ENCODE measurements at places on chromosomes 4 and X. TPM values are rescaled to one million over a fixed set of nuclear protein-coding genes. Genes with fewer than 3 reads are reported as not detected.

DNA sequence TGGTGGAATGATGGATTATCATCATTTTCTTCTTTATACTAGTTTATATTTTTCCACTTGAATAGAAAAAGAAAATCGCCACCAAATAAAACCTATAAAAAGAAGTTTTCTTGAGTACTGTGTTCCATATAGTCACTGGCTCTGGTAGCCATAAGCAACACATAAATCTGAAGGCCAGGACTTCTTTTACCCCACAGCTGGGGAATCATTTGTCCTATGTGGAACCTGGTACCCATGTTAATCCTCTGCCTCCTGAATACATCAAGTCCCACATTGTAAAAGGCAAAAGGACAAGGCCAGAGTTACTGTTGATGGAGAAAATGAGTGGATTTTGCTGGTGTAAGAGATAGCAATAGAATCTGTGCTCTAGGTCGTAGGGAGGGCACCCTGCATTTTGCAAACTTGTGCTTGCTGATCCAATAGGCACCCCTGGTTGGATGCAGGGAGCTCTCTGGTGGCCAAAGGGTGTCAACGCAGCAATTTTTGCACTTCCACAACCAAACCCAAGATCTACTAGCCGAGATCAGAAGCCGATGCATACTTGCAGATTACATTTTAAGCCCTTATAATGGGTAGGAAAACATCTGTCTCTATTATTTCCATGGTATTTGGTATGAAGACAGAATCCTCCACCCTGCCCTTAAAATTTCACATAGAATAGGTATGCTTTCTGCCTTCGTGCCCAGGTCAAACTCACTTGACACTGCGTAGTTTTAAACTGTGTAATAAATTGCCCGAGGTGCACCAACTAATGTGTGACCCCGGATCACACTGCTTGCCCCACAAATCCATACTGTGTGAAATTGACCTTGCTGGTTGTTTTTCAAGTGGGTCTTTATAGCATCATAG is 146.2 kb upstream of the SCML1 start:
- peak; percentile 49 for DNase-seq

The MAGEB1 gene
- total RNA-seq = not detected

GRCh38 chr4:82780752-82781231 is 17.8 kb downstream of the SCD5 start:
- DNase-seq = peak; percentile 54

DNA sequence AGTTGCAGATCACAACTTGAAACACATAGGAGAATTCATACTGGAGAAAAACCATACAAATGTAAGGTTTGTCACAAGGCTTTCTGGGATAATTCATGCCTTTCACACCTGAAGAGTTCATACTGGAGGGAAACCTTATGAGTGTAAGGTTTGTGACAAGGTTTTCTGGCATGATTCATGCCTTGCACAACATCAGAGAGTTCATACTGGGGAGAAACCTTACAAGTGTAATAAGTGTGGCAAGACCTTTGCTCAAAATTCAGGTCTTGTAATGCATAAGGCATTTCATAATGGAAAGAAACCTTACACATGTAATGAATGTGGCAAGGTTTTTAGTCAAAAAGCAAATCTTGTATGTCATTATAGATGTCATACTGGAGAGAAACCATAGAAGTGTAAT is 58.8 kb upstream of the ENPEP start:
- DNase-seq = no peak

The GAK gene
- total RNA-seq = 72.1 TPM

The NALF2 gene
- total RNA-seq = 0.33 TPM

The CENPU gene
- total RNA-seq = 1.6 TPM

The PPP2R3B gene
- total RNA-seq = 9.3 TPM

The CCDC120 gene
- 4.7 TPM for total RNA-seq

The CT47C1 gene
- total RNA-seq = not detected

The NSUN7 gene
- 0.40 TPM for total RNA-seq

DNA sequence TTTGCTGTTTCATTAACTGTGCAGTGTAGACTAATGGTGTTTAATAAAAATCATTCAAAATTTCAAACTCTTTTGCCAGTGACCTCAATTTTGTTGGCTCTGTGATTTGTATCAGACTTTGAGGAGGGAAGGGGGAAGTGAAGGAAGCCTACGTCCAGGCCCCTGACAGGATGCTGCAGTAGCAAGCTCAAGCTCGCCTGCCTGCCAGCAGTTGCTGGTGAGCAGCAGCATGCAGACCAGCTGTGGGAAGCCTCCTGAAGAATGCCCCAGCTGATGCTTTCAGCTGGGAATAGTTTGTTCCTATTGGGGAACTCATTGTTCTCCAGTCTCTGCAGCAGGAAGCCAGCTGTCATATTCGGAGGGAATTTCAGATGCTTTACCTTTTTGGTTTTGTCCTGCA is 495.2 kb downstream of the AFF2 start:
- DNase-seq = no peak

GRCh38 chr4:99473131-99473530 is 37.7 kb upstream of the C4orf17 start:
- no peak for DNase-seq

GRCh38 chr4:176261481-176261880 is 7.5 kb downstream of the ASB5 start:
- no peak for DNase-seq

The AR gene
- total RNA-seq = 74.4 TPM

GRCh38 chr4:2830632-2831610 is 12.7 kb upstream of the ADD1 start:
- peak; percentile 43 for DNase-seq

DNA sequence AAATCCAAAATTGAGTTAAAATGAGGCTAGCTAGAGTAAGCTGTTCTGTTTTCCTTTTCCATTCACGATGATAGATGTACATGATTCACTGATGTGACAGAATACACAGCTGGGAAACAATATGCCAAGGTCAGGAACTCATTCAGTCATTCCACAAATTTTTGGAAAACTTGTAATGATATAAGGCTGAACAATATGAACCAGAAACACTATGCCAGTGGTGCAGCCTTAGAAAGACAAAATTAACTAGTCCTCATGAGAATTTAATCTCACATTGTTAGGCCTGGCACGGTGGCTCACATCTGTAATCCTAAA is 50.0 kb upstream of the NDST3 start:
- no peak for DNase-seq

The TMEM31 gene
- not detected for total RNA-seq

The BEND4 gene
- total RNA-seq = 0.18 TPM

The AFAP1 gene
- total RNA-seq = 1.3 TPM

GRCh38 chrX:141258080-141258479 is 15.8 kb upstream of the SPANXC start:
- no peak for DNase-seq

- no peak for DNase-seq
Observed at GRCh38 chr4:183967266-183967665, 62.2 kb downstream of the STOX2 start.

The AMTN gene
- total RNA-seq = not detected

- DNase-seq = no peak
Observed at GRCh38 chr4:133275246-133275645, 126.2 kb downstream of the PCDH10 start.

GRCh38 chrX:124736553-124737270 is 390.3 kb downstream of the SH2D1A start:
- DNase-seq = no peak

The PAGE2B gene
- total RNA-seq = not detected

- peak; percentile 53 for DNase-seq
Observed at GRCh38 chr4:56505269-56506130, at the start of gene ARL9. Gene ARL9, plus strand, starts transcription at chr4:56505791. Its CDS starts 72 bp downstream, at chr4:56505863.

GRCh38 chr4:1559896-1560650 is 124.0 kb downstream of the FAM53A start:
- no peak for DNase-seq

The PGK1 gene
- 158 TPM for total RNA-seq

GRCh38 chrX:40097141-40097503 is 636 bp downstream of the BCOR start:
- no peak for DNase-seq

GRCh38 chr4:2400841-2401609 is 17.4 kb downstream of the ZFYVE28 start:
- no peak for DNase-seq

GRCh38 chrX:40471965-40472648 is 108.7 kb upstream of the ATP6AP2 start:
- DNase-seq = no peak

DNA sequence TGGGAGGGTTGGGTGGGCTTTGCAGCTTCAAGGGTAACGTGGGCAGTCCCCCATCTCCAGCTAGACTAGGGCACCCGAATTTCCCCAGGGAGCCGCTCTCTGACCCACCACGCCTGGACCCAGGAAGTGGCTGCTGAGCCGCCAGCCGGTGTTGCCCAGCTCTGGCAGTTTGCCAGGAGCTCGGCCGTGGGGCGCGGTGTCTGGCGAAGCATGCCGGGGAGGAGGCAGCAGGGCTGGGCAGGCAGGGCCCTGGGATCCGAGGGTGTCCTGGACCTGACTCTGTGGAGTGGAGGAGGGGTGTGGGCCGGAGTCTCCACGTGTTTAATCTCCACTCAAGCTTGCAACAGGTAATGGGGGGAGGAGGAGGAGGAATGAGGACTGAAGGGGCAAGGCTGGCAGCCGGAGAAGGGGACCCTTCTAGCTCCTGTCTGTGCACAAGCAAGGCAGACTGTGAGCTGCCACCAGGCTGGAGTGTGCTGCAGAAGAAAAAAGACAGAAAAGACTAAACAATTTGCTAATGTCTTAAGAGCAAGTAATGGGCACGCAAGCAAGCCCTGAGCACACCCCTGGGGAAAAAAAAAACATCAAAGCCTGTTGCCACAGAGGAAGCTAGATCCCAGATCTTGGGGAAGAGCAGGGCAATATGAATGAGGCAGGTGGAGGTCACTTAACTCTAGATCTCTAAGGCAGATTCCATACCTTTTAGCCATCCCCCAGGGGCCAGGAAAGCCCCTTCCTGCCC is 2.4 kb downstream of the LONRF3 start:
- peak; percentile 69 for DNase-seq

GRCh38 chr4:165368114-165368513 is 10.7 kb upstream of the CPE start:
- no peak for DNase-seq

The PHOX2B gene
- not detected for total RNA-seq

DNA sequence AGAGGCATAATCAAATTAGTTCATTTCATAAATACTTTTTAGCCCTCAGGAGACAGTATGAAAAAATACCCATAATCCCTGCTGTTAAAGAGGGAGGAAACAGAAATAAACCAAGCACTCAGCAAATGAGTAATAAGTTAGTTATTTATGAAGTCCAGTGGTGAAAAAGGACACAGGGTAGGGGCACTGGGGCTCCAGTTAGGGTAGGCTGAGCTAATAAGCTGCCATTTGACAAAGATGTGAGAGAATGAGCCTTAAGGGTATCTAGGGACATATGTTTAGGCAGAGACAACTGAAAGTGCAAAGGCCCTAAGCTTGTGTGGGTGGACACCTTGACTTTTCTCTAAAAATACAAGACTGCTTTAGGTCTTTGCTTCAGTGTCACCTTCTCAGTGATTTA is 94.4 kb downstream of the IL15 start:
- DNase-seq = no peak

The DOK7 gene
- 0.83 TPM for total RNA-seq

The TBC1D1 gene
- 28.0 TPM for total RNA-seq

DNA sequence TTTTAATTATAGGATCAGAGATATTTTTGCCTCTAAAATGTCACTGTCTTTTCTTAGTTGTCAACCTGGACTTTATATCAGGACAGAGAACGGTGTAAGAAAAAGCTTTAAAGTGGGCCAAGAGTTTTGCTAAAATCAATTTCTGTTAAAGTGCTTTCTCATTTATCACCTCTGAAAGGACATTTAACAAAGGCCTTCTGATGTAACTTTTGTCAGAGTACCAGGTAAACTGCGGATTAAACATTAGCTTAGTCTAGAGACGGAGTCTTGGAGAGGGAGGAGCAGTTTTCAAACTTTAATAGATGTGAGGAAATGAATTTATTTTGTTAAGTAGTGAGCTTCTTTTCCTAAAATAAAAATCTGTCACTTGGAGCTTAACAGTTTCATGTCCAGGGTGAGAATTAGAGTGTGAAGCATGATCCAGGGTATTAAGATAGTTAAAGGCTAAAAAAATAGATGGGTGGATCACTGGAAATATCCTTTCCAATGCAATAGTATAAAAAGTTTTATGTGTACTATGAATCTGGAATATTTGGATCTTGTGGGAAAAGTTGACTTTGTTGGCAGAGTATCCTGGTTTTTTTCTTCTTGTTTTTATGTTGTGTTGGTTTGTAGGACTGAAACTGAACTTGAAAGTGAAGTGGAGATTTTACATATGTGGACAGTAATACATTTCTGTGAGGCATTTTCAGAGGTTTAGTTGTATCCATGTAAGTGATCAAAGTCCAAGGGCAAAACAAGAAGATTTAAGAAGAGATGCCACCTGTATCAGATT is 33.6 kb upstream of the BMPR1B start:
- DNase-seq = no peak

GRCh38 chrX:40147971-40148370 is 50.2 kb upstream of the BCOR start:
- no peak for DNase-seq

- DNase-seq = no peak
Observed at GRCh38 chr4:124640022-124640730, 72.4 kb downstream of the ANKRD50 start.

The STEEP1 gene
- 6.8 TPM for total RNA-seq

DNA sequence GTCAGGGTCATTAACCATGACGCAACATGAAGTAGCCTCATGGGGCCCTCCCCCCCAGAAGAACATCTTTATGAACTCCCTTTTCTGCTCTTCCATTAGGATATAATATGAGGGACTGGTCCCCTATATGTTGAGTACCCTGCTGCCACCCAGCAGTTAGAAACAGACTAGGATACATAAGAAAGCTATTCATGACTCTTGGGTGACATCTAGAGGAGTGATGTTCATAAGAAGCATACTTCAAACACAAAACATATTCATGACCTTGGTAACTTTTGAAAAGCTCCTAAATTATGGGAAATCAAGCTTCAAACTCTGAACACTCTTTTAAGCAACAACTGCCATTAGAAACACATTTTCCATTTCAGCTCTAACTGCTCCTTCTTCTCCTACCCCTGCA is 155.2 kb upstream of the SPIN4 start:
- DNase-seq = no peak

DNA sequence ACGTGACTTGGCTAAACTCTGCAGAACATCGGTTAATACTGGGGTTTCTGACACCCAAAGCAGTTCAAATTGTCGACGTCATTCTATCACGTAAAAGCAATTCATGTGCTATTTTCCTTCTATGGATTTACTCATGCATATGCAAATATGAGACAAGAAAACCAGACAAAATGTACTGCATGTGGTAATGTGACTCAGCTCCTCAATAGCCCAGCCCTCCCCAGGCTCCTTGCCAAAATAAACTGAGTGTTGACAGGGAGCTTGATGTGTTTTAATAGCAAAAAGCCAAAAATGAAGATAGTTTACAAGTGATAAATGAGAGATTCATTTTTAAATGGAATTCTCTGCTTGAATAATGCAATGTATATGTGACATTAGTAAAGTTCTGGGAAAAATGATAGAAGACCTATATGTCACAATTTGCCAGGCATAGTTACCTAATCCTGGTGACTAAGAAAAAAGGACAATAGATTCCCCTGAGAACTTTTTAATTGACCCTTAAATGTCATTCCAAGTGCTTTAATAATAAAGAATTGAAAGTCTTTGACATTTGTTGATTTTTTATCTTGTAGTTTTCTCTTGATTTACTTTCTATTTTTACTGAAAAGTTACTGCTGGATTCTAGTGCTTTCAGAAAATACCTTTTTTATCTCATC is 1700.6 kb upstream of the TENM3 start:
- DNase-seq = no peak

All from left lobe of liver (tissue), 2 donors.